ENCODE measurements at places on chromosomes 12 and 14. TPM values are rescaled to one million over a fixed set of nuclear protein-coding genes. Genes with fewer than 3 reads are reported as not detected.

Gene KRT73
- not detected for total RNA-seq

- DNase-seq = no peak
Observed at GRCh38 chr12:48811437-48812090, 6.7 kb upstream of the CACNB3 start.

DNA sequence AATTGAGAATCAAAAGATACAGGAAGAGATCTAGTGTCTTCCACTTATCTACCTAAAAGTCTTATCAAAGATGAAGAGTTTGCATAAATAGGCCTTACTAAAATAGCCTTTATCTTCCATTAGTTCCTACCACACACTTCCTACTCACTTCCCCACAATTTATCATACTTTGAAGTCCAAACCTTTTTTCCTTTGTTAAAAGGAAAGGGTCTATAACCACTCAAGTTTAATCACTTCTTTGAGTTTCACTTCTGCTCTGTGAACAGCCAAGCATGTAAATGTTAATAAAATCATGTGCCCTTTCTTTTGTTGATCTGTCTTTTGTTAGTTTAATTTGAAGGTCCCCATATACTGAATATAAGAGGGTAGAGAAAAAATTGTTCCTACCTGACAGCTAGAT, 114.5 kb downstream of the PHLDA1 start:
- no peak for DNase-seq

DNA sequence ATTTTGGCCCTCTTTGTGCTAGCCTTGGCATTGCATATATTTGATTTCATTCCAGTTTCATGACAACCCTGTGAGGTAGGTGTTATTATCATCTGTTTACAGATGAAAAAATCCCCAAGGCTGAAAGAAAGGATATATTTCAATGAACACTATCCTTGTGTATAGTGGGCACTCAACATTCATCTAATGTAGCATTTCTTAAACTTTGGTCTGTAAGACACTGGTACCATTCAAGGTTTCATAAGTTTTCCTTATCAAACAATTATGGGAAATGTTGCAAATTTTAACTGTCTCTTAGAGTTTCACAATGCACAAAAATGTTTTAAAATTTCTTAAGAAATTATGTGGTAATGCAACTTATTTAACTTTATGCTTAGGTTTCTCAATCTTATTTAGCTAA, 44.3 kb downstream of the ATP23 start:
- DNase-seq = no peak
